ENCODE measurements at places on chromosomes 13 and 19.

DNA sequence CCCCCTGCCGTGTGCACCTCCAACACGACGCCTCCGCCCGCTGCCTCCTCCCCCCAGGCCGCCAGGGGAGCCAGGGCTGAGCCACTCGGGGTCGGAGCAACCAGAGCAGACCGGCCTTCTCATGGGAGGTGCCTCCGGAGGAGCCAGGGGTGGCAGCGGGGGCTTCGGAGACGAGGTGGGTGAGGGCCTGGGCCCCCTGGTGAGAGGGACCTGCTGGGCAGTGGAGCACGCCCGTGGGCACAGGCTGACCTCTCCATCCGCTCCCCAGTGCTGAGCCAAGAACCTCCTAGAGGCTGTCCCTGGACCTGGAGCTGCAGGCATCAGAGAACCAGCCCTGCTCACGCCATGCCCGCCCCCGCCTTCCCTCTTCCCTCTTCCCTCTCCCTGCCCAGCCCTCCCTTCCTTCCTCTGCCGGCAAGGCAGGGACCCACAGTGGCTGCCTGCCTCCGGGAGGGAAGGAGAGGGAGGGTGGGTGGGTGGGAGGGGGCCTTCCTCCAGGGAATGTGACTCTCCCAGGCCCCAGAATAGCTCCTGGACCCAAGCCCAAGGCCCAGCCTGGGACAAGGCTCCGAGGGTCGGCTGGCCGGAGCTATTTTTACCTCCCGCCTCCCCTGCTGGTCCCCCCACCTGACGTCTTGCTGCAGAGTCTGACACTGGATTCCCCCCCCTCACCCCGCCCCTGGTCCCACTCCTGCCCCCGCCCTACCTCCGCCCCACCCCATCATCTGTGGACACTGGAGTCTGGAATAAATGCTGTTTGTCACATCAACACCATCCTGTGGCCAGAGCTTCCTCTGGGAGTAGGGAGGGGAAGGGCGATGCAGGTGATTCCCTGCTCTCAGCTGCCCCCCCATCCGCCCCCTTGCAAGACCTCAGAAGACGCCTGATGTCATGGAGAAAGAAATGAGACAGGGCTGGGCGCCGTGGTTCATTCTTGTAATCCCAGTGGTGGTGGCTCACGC lies 12.0 kb downstream of the BCAM start:
- H3K27me3 ChIP-seq = peaks cover 3% of the 10 kb centered on the region
- no peak for DNase-seq
- no peaks in the 10 kb centered on the region for H3K4me1 ChIP-seq

DNA sequence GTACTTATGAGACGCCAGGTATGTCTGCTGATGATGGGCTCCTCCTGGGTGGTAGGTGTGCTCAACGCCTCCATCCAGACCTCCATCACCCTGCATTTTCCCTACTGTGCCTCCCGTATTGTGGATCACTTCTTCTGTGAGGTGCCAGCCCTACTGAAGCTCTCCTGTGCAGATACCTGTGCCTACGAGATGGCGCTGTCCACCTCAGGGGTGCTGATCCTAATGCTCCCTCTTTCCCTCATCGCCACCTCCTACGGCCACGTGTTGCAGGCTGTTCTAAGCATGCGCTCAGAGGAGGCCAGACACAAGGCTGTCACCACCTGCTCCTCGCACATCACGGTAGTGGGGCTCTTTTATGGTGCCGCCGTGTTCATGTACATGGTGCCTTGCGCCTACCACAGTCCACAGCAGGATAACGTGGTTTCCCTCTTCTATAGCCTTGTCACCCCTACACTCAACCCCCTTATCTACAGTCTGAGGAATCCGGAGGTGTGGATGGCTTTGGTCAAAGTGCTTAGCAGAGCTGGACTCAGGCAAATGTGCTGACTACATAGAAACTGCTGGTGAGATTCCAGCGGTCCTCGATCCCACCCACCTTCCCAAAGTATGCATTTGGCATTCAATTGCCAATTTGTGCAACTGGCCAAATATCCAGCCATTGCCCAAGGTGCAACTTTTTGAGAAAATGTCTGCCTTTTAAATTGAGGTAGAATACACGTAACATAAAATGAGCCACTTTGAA lies 10.2 kb downstream of the OR2Z1 start:
- no peak overlapping the region for H3K4me3 ChIP-seq
- H3K36me3 ChIP-seq = no peaks in the 10 kb centered on the region
- no peak for DNase-seq
- no peak overlapping the region for H3K27ac ChIP-seq
- no peaks in the 10 kb centered on the region for H3K27me3 ChIP-seq

- H3K27ac ChIP-seq = no peak overlapping the region
- H3K4me3 ChIP-seq = no peak overlapping the region
- peaks cover 15% of the 10 kb centered on the region for H3K36me3 ChIP-seq
- peaks cover 14% of the 10 kb centered on the region for H3K4me1 ChIP-seq
Measured at GRCh38 chr19:1136201-1136600, 32.4 kb downstream of the GPX4 start.

DNA sequence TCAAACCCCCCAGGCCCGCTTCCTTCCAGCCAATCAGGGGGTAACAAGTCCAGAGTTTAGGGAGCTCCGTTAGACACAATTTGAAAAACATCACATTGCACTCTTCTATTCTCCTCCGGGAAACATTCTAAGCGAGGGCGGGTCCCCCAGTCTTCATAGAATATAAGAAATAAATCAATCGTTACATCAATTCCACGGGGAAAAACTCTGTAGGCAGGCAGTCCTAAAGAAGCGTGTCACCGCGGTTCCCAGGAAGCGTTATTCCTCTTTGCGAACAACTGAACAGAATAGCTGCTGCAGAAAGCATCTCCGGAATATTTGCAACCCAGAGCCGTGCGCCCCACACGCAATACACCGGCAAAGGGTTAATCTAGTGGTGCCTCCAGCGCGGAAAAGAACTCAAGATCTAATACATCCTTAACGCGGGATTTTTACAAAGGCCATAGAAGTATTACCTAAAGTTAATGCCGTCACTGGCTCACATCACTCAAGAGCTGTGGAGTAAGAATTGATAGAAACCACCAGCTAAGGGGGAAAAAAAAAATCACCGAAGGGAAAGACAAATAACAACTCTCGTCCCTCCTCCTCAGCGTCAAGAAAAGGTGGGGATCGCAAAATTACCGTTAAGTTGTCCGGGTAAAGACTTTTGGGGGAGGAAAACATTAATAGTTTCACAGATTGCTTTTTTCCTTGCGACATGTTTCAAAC lies 65.1 kb downstream of the KCNRG start:
- H3K4me3 ChIP-seq = peak overlapping the region; percentile 90
- DNase-seq = peak; percentile 51
- H3K27me3 ChIP-seq = no peaks in the 10 kb centered on the region
- peaks cover 46% of the 10 kb centered on the region for H3K4me1 ChIP-seq

GRCh38 chr13:66995203-66995611 lies 234.9 kb downstream of the PCDH9 start:
- no peak for DNase-seq
- no peak overlapping the region for H3K4me3 ChIP-seq
- H3K4me1 ChIP-seq = no peaks in the 10 kb centered on the region
- no peaks in the 10 kb centered on the region for H3K27me3 ChIP-seq
- H3K27ac ChIP-seq = no peak overlapping the region

- no peak overlapping the region for H3K4me3 ChIP-seq
- no peaks in the 10 kb centered on the region for H3K27me3 ChIP-seq
- DNase-seq = no peak
Measured at GRCh38 chr13:77113496-77113895, 86.5 kb upstream of the FBXL3 start.
